WTC11 (cell line): ENCODE measurements at places on chromosomes 5 and 9. TPM values are rescaled to one million over a fixed set of nuclear protein-coding genes. Genes with fewer than 3 reads are reported as not detected.

- no peak overlapping the region for H3K4me3 ChIP-seq
- DNase-seq, result no peak
- no peaks in the 10 kb centered on the region for H3K36me3 ChIP-seq
These were observed 192.9 kb downstream of the SLF1 start for GRCh38 chr5:94811331-94811730.

GRCh38 chr5:58958701-58959100, 375.8 kb downstream of the RAB3C start:
- peaks cover 6% of the 10 kb centered on the region for H3K4me1 ChIP-seq
- H3K27ac ChIP-seq, result no peak overlapping the region
- H3K27me3 ChIP-seq, result no peaks in the 10 kb centered on the region
- H3K4me3 ChIP-seq, result no peak overlapping the region
- H3K36me3 ChIP-seq, result no peaks in the 10 kb centered on the region

DNA sequence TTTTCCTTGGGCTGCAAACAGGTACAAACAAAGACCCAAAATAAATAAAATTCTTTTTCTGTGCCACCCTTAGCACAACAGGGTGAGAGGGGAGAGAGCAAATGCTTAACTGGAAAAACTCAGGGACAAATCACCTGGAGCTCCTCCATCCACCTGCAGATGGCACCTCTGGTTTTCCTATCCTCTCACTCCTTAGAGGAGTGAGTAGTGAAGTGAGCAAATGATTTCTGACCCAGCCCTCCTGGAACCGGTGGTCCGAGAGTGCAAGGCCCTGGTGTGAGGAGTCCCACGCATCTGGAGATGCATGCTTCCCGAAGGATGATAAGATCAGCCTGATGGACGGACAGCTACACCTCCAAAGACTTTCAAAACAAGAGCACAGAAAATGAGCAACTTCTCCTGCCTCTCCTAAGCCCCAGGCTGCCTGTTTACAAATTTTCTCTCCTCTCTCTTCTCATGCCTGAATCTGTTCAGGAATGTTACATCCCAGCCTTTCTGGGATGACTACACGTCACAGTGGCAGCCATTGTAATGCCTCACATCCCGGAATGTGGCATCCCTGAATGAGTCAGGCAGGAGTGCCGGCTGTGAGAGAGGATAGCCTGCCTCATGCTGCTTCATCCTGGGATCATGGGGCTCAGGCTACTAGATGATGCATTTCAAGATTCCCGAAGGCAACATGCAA, 86.4 kb downstream of the ADRB2 start:
- peaks cover 30% of the 10 kb centered on the region for H3K4me1 ChIP-seq
- no peak overlapping the region for H3K4me3 ChIP-seq
- no peaks in the 10 kb centered on the region for H3K27me3 ChIP-seq
- peak overlapping the region; percentile 93 for H3K27ac ChIP-seq
- no peaks in the 10 kb centered on the region for H3K36me3 ChIP-seq

- no peaks in the 10 kb centered on the region for H3K27me3 ChIP-seq
- H3K36me3 ChIP-seq, result no peaks in the 10 kb centered on the region
- peaks cover 17% of the 10 kb centered on the region for H3K4me1 ChIP-seq
- H3K4me3 ChIP-seq, result no peak overlapping the region
These were observed 185.7 kb upstream of the VCAN start for GRCh38 chr5:83285661-83286398.

GRCh38 chr5:42020788-42021530, 95.9 kb downstream of the FBXO4 start:
- H3K36me3 ChIP-seq, result no peaks in the 10 kb centered on the region
- no peak overlapping the region for H3K27ac ChIP-seq
- no peak for DNase-seq

DNA sequence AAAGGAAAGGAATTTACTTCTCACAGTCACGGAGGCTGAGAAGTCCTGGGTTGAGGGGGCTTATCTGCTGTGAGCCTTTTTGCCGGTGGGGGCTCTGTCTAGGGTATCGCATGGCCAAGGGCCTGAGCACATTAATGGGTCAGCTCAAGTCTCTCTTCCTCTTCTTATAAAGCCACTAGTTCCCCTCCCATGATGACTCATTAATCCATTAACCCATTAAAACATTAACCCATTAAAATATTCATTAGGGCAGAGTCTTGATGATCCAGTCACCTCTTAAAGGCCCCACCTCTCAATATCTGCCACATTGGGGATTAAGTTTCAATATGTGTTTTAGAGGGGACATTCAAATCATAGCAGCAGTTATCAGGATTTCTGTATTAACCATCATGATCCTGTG, 406.3 kb downstream of the SPOCK1 start:
- H3K4me1 ChIP-seq, result peaks cover 46% of the 10 kb centered on the region
- no peak overlapping the region for H3K4me3 ChIP-seq
- no peak overlapping the region for H3K27ac ChIP-seq
- H3K36me3 ChIP-seq, result no peaks in the 10 kb centered on the region

- no peak for DNase-seq
- no peaks in the 10 kb centered on the region; the same call in 1 of the 2 replicates for H3K36me3 ChIP-seq
- H3K4me3 ChIP-seq, result no peak overlapping the region
These were observed 21.1 kb downstream of the ERCC6L2 start for GRCh38 chr9:95896580-95896979.

DNA sequence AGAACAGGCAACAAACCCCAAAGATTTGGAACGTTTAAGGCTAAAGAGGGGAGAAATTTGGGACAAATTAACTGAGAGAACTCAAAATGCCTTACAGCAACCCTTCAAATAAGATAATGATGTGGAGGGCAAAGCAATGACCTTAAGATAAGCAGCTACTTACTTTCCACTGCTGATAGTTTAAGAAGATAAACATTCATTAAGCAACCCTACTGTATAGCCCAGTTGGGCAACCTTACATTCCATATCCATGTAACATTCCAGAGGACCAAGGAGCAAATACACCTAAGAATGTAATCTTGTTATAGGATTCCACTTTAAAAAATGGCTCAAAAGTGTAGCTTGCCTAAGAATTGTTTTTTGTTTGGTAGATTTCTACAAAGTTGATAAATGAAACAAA, 14.8 kb downstream of the ETF1 start:
- peak overlapping the region; percentile 43; the same call in 1 of the 2 replicates for H3K27ac ChIP-seq
- H3K27me3 ChIP-seq, result no peaks in the 10 kb centered on the region
- H3K4me3 ChIP-seq, result no peak overlapping the region
- H3K36me3 ChIP-seq, result peaks cover 5% of the 10 kb centered on the region
- DNase-seq, result no peak
- peaks cover 30% of the 10 kb centered on the region for H3K4me1 ChIP-seq

DNA sequence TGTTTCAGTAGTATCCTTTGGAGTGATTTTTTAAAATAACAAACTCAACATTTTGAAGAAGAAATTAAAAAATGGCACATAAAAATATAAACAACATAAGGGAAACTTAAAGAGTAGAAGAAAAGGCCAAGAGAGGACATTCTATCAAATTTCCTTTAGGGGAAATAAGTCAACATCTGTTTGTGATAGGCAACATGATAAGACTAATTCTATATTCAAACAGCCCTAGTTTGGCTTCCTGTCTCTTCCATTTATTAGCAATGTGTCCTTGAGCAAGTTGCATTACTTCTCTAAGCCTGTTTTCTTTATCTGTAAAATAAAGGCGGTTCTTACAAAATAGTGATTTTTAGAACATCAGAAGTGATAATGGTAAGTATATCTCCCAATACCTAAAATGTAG, 24.7 kb downstream of the TYRP1 start:
- no peaks in the 10 kb centered on the region for H3K27me3 ChIP-seq
- DNase-seq, result no peak
- H3K4me1 ChIP-seq, result peaks cover 15% of the 10 kb centered on the region
- no peaks in the 10 kb centered on the region for H3K36me3 ChIP-seq
- no peak overlapping the region for H3K4me3 ChIP-seq
- no peak overlapping the region for H3K27ac ChIP-seq

- H3K4me1 ChIP-seq, result peaks cover 38% of the 10 kb centered on the region
- no peak for DNase-seq
- H3K36me3 ChIP-seq, result no peaks in the 10 kb centered on the region; the same call in 1 of the 2 replicates
- peaks cover 4% of the 10 kb centered on the region; the same call in 1 of the 2 replicates for H3K27me3 ChIP-seq
These were observed 288.4 kb downstream of the CAAP1 start for GRCh38 chr9:26604076-26604662.

DNA sequence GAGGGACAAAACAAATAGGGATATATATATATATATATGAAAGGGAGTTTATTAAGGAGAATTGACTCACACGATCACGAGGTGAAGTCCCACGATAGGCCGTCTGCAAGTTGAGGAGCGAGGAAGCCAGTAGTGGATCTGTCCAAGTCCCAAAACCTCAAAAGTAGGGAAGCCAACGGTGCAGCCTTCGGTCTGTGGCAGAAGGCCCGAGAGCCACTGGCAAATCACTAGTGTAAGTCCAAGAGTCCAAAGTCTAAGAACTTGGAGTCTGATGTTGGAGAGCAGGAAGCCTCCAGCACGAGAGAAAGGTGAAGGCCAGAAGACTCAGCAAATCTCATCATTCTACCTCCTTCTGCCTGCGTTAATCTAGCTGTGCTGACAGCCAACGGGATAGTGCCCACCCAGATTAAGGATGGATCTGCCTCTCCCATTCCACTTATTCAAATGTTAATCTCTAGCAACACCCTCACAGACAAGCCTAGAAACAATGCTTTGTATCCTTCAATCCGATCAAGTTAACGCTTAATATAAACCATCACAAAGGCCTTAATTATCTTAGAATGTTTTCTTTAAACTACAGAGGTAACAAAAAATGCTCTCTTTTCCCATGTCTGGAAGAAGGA, 23.8 kb upstream of the DAB2 start:
- H3K4me1 ChIP-seq, result peaks cover 10% of the 10 kb centered on the region
- H3K27me3 ChIP-seq, result no peaks in the 10 kb centered on the region
- H3K27ac ChIP-seq, result no peak overlapping the region
- DNase-seq, result no peak
- no peak overlapping the region for H3K4me3 ChIP-seq

- peaks cover 30% of the 10 kb centered on the region for H3K36me3 ChIP-seq
- no peaks in the 10 kb centered on the region for H3K27me3 ChIP-seq
- H3K27ac ChIP-seq, result no peak overlapping the region
- H3K4me1 ChIP-seq, result peaks cover 4% of the 10 kb centered on the region
- H3K4me3 ChIP-seq, result no peak overlapping the region
- DNase-seq, result no peak
These were observed 71.3 kb upstream of the RAPGEF6 start for GRCh38 chr5:131706281-131706680.

DNA sequence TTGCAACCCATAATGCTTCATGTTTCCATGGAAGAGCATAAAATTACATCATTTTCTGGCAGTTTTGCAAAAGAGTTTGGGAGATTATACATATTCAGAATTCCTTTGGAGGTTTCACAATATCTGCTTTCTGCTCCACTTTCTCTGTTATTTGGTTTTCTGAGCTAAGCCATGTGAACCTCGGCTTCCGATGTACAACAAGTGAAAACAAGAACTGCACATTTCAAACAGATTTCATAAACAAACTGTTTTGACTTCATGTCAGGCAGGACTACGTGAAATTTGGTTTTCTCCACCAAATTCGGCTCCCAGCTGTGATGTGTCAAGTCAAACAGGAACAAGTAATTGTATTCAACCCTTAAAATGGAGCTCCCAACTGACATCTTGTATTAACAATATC, 609.8 kb downstream of the IRX1 start:
- no peak overlapping the region for H3K4me3 ChIP-seq
- peaks cover 34% of the 10 kb centered on the region for H3K27me3 ChIP-seq
- peaks cover 42% of the 10 kb centered on the region for H3K4me1 ChIP-seq
- H3K27ac ChIP-seq, result no peak overlapping the region
- no peak for DNase-seq

GRCh38 chr5:96702503-96703383, 40.6 kb downstream of the CAST start:
- H3K4me1 ChIP-seq, result peaks cover 25% of the 10 kb centered on the region
- H3K4me3 ChIP-seq, result peak overlapping the region; percentile 89
- H3K27ac ChIP-seq, result peak overlapping the region; percentile 85

DNA sequence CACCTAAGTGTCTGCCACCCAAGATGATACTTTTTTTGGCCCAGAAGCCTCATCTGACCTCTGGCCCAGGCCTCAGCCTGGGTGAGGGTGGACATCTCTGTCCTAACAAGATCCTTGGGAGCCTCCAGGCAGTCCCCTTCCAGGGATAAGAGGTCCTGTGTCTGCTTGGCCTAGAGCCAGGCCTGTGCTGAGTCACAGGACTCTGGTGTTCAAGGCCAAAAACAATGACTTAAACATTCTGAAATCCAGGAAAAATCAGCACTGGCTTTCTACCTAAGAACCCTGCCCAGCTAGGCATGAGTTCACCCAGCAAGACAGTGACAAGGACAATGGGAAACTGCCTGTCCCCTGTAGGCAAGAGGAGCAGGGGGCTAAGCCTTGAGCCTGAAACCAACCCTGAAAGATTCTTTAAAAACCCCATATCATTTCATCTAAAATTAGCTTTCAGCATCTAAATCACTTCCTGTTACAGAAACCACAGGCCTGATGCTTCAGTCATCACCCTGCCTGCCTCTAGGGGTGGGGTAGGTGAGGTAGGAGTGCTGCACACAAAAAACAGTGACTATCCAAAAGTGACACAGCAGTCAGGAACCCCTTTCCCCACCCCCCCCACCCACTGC, 29.9 kb downstream of the CSF2 start:
- H3K27ac ChIP-seq, result no peak overlapping the region
- H3K4me1 ChIP-seq, result no peaks in the 10 kb centered on the region
- no peaks in the 10 kb centered on the region; the same call in 1 of the 2 replicates for H3K27me3 ChIP-seq
- no peaks in the 10 kb centered on the region for H3K36me3 ChIP-seq
- no peak for DNase-seq

DNA sequence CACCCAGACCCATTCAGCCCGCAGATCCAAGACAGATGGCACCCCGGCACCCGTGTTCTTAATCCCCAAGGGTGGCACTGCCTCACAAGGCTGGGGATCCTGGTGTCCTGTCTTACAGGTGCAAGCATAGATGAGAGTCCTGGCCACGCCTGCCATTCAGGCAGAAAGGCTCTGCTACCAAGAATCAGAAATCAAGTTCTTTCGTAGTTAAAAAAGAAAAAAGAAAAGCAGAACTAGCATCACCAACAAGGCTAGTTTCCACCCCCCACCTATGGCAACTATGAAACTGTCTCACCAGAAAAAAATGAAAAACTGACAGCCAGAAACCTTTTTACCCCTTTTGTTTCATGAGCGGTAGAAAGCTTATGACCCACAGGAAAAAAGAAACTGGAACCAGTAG, 170.4 kb downstream of the SYK start:
- H3K27ac ChIP-seq, result no peak overlapping the region
- no peaks in the 10 kb centered on the region; the same call in none of the 2 replicates for H3K27me3 ChIP-seq
- DNase-seq, result no peak
- no peak overlapping the region for H3K4me3 ChIP-seq

Gene LAMC3
- 35.9 to 50.9 TPM (median 36.0 TPM) in 3 replicates for total RNA-seq

Gene SYK
- total RNA-seq, result 5.8 to 7.4 TPM (median 6.2 TPM) in 3 replicates

Gene POU5F2
- 0.13 to 0.23 TPM (median 0.16 TPM) in 3 replicates for total RNA-seq

Gene GARIN3
- total RNA-seq, result not detected in 3 replicates

Gene POLR3G
- 61.0 to 95.4 TPM (median 63.6 TPM) in 3 replicates for total RNA-seq

Gene SLC6A7
- 0.04 TPM in 1 of 3 replicates, not detected in the others for total RNA-seq

Gene PPP3R2
- not detected in 3 replicates for total RNA-seq

Gene GAPT
- not detected in 3 replicates for total RNA-seq

Gene FREM1
- 2.8 to 3.6 TPM (median 3.0 TPM) in 3 replicates for total RNA-seq

Gene NIM1K
- 0.07 to 0.14 TPM in 2 of 3 replicates, not detected in the other for total RNA-seq

Gene GRXCR2
- total RNA-seq, result not detected in 3 replicates

Gene ADAMTS12
- total RNA-seq, result 10.2 to 13.5 TPM (median 11.5 TPM) in 3 replicates

Gene LRRC8A
- 63.8 to 83.5 TPM (median 64.5 TPM) in 3 replicates for total RNA-seq

Gene ANAPC2
- 61.0 to 80.9 TPM (median 61.2 TPM) in 3 replicates for total RNA-seq
